ENCODE measurements at places on chromosomes 3 and 15.
A peak's percentile ranks its signal among the peaks of the same experiment; 100 is the strongest.

GRCh38 chr3:193734737-193735366 is 141.8 kb downstream of the OPA1 start:
- DNase-seq, result no peak

- DNase-seq, result no peak
Measured at GRCh38 chr3:137764563-137765309, 621 bp downstream of the SOX14 start.

DNA sequence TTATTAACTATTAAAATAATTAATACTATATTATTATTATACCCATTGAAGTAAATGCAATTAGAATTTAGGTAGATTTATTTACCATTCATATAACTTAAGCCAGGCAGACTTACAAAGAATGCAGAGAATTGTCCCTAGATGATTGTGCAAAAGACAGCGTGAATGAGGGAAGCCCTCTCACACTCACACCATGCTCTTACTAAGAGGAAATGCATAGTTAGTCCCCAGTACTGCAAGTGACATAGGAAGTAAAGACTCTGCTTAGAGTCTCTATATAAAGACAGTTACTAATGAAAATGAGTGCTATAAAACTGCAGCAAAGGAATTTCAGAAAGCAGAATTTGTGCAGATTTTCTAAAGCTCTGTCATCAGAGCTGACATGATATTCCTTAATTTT is 270.4 kb downstream of the ZBBX start:
- no peak for DNase-seq

- DNase-seq, result no peak
Measured at GRCh38 chr3:194042927-194043326, 93.0 kb upstream of the HES1 start.

- no peak for DNase-seq
Measured at GRCh38 chr3:166522017-166522416, 684.8 kb upstream of the BCHE start.

DNA sequence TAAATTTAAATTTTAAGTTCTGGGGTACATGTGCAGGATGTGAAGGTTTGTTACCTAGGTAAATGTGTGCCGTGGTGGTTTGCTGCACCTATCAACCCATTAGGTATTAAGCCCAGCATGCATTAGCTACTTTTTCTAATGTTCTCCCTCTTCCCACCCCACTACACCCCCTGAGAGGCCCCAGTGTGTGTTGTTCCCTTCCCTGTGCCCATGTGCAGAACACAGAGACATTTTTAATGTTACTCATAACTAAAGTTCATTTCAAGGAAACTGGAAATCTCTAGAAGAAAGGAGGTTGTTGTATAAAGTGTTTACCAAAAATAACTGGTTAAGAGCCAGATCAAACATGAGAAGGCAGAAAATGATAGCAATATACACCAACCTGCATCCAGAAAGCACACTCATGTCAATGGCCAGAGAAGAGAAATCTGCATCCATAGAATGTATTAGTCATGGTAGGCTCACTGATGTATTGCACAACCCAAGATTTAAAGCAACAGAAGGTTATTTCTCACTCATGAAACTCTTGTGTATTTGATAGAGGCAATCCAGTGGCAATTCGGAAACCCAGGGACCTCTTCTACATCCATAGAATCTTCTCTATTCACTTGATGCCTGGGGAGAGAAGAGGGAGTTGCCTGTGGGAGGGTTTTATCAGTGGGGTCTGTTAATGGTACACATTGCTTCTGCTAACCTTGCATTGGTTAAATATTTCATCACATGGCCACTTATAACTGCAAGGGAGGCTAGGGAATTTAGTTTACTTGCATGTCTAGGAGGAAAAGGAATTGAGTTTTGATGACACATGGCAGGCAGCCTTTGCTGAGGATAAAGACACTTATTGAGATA is 321.9 kb upstream of the RASGRP1 start:
- DNase-seq, result no peak

DNA sequence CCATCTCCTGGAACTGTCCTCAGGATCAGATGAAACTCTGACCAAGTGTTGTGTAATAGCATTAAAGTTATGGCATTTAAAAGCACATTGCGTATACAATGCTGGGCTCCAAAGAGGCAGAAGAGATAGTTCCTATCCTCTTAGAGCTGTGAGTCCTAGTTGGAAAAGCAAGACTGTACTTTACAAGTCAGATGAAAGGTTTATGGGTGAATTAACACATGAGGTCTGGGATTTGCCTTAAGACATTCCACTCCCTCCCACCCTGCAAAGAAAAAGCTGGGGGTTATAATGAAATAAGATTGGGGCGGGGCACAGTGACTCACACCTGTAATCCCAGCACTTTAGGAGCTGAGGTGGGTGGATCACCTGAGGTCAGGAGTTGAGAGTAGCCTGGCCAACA is 35.6 kb downstream of the SNAPC5 start:
- no peak for DNase-seq

DNA sequence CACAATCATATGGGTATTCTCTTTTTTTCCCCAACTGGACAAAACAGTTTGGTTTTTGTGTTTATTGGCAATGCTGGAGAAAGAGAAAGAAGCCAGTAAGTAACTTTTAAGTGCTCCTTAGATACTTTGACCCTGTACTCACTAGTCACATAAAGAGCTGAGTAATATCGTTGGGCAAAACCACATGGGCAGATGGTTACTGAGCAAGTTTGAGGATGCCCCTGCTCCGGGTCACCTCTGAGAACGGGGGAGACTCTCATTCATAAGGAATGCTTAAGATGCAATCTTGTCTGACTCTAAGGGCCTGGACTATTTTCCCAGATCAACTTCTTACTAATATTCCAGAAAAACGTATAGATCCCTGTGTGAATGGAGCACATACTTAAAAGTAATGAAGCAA is 106.4 kb upstream of the SLC2A2 start:
- DNase-seq, result no peak

DNA sequence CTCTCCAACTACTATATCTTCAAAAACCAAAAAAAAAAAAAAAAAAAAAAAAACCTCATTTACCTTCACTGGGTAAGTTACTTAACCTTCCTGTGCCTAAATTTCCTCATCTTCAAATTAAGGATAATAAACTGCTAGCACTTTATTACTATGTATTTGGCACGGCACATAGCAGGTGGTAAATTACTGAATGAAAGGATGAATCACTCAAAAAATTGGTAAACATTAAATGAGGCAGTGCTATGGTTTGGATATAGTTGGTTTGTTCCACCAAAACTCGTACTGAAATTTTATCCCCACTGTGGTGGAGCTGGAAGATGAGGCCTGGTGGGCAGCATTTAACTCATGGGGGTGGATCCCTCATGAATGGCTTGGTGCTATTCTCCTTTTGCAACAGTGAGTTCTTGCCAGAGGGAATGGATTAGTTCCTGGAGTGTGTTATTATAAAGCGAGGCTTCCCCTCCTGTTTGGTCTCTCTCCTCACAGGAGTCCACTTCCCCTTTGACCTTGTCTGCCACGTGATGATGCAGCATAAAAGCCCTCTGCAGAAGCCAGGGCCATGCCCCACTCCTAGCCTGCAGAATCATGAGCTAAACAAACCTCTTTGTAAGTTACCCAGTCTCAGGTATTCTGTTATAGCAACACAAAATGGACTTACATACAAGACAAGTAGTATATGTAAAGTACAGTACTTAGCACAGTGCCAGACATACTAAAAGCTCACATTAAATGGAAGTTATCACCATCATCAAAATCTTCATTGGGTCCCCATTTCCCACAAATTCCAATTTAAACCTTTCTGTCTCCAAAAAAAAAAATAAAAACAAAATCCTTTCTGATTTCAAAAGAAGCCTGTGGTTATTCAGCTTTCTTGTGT is 20.6 kb downstream of the DCUN1D1 start:
- DNase-seq, result no peak

- DNase-seq, result no peak
Measured at GRCh38 chr15:47670365-47670764, 46.9 kb upstream of the SEMA6D start.

DNA sequence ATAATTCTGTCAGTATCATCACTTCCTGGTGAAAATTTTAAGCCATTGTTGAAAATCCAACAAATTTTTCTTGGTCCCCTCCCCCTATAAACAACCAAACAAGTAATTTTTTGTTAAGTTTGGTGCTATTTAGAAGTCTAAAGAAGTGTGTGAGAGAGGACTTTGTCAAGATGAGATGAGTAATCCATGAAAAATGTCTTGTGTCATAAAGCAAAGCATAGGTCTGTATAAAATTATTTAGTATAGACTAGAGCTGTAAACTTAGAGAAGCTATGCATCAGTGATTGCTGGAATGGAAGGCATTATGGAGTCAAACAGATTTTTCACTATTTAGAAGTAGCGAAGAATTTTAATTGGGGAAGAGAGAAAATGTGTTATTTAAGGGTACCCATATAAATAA is 31.4 kb downstream of the MAPK6 start:
- DNase-seq, result no peak

DNA sequence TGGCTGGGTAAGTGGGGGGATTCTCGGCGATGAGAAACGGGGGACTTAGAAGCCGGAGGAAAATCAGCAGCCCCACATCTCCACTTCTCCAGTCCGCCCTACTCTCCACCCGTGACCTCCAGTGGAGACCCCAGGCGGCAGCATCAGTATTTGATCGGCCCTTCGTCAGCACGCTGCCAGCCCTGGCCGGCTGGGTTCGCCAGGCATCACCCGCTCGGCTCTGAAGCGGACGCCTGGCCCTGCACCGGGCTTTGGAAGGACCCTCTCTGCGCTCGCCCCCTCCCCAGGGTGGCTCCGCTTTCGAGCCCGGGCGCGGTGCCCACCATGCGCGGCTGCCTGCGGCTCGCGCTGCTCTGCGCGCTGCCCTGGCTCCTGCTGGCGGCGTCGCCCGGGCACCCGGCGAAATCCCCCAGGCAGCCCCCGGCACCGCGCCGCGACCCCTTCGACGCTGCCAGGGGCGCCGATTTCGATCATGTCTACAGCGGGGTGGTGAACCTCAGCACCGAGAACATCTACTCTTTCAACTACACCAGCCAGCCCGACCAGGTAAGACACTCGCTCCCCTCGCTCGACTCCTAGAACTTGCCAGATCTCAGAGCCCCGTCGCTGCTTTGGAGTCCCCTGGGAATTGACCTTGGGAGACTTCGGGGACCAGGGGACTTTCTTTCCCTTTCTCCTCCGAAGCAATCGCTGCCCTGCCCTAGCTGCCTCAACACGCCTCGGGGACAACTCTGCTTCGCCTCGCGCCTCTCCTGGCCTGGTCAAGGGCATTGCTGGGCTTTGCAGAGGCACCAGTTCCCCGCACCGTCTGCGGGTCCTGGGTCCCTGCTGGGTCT is 561 bp downstream of the SIDT1 start:
- no peak for DNase-seq

DNA sequence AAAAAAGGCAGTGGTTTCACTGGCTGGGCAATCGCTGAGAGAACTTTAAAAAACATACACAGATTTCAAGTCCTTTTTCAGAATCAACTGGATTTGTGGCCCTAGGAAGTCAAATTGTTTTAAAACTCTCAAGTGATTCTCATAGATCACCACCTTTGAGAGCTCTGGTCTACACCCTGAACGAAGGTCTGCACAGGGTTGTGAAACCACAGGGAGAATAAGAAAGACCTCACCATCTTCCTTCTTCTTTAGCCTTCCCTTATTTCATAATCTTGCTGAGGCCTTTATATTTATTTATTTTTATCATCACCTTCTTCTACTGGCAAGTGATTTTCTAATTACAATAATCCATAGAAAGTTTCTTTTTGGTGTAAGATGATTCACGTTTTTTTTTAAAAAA is 58.1 kb downstream of the FOXP1 start:
- no peak for DNase-seq

DNA sequence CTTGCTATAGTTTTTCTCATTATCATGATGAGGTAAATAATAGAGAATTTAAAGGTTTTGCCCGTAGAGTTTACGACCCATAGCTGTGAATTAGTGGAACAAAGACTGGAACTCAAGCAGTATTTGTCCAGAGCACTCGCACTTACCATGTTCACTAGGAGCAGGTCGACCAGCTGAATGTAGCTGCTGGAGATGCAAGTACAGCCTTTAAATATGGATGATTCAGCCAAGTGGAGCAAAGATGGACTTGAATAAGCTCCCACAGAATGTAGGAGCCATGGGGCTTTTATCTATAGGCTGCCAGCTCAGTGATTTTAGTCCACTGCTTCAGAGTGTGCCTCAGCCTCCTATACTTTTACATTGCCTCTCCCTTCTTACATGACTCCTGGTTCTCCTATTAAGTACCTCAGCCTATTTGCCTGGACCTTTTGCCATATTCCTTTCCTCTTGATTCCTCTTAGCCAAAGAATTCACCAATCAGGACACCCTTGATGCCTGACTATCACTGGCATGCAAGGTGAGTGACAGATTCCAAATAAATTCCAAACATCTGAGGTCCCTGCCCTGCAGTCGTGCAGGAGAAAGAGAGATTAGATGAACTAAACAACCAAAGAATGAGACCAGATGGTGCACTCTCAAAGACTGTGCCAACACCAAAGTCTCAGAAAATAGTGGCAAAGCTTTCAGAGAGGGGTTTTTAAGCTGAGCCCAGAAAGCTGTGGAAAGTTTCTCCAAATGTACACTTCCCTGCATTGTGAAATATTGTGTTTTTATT is 3.9 kb downstream of the MKRN3 start:
- DNase-seq, result peak; percentile 9

- peak; percentile 6 for DNase-seq
Measured at GRCh38 chr3:135503760-135504686, 461.5 kb upstream of the PPP2R3A start.

DNA sequence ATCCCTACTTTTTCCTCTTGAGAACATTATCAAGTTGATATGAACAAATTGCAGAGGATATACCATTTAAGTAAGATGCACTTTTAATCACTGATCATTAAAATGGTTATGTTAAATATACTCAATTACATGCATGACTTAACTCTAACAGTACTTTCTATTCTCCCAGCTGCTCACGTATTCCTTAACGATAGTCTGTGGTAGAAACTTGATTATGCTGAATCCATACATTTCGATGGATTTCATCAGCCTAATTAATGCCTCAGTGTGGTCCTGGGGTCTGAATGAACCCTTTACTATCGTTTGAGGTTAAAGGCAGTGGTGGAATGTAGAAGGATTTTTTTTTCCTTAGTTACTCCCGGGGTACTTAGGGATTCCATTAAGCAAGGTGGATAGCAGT is 18.6 kb downstream of the SOX2 start:
- DNase-seq, result peak; percentile 28

GRCh38 chr15:98003518-98003917 is 43.0 kb downstream of the ARRDC4 start:
- DNase-seq, result no peak

DNA sequence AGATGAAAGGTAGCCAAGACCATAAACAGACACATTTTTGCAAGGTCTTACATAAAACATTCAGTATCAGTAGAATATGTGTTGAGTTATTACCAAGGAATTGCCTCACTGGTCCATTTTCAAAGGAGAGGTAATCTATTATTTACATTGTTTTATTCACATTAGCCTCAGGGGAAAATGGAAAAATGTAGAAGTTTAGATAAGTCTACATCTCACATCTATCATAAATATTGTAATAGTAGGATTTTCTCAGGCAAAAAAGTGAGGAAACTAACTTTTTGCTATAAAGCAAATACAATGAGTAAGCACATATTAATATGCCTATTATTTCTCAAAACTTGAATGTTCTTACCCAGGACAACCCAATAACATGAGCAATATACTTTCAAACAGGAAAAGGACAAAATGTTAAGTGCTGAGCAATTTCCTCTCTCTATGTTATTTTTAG is 184.6 kb upstream of the AGTR1 start:
- DNase-seq, result no peak
